ENCODE measurements at places on chromosomes 7 and 10.

DNA sequence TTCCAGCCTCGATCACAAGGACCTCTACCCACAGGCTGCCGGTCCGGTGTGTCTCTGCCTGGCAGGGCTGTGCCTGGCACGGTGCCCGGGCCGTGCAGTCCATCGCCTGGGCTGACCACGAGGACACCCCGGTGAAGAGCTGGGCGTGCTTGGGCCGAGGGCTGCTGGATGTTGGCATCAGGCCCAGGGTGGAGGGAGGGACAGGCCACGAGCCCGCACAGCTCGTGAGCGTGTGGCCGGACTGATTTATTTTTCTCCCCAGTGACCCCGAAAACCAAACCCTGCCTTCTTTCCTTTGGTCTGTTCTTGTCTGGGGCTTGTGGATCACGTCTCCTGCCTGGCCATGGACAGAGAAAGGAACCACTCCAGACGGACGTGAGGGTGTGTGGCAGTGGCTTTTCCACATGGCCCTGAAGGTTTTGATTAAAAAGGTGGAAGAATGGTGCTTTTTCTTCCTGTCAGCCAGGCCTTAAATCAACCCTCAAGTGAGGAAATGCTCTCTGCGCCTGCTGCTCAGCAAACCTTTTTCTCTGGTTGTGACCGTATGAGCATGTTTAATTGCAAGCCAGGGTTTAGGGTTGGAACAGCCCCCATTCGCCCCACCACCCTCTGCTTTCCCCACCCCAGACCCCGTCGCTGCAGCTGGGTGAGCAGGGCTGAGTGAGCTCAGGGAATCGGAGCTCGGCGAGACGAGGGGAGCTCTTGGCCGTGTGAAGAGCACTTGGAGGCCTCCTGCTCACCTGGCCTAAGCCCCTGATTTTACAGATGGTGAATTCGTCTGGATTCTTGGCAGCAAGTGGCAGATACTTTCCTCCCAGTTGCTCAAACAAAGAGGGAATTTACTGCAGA is 130.1 kb downstream of the RGS10 start:
- no peak for DNase-seq

DNA sequence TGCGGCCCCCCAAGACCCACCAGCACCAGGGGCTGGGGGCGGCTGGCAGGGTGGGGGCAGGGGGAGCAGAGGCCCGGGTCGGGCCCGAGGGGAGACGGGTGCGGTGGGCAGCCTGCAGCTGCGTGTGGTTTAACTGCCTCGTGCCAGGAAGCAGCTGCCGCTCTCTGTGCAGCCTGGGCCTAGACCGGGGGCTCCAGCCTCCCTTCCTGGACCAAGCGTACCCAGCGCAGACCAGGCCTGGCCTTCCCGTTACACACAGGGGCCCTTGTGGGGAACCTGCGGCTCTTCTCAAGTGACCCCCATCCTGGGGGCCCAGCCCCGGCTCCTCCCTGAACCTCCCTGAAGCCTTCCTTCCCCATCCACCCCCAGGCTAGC is 6.6 kb upstream of the INTS1 start:
- no peak for DNase-seq

DNA sequence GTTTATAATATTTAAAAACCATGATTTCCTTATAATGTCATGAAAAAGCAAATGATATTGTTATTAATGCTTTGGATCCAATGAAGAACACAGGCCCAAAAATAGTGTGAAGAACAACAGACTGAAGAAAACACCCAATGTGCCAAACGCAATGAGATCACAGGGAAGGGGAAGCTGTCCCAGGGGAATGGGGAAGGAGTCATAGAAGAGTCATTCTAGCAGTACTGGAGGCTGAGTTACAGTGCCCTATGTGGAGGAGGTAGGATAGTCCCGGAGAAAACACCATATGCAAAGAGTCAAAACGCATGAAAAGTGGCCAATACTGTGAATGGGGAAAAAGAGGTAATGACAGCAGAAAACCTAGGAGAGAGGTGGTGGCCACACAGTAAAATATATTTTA is 50.9 kb downstream of the TPK1 start:
- no peak for DNase-seq

DNA sequence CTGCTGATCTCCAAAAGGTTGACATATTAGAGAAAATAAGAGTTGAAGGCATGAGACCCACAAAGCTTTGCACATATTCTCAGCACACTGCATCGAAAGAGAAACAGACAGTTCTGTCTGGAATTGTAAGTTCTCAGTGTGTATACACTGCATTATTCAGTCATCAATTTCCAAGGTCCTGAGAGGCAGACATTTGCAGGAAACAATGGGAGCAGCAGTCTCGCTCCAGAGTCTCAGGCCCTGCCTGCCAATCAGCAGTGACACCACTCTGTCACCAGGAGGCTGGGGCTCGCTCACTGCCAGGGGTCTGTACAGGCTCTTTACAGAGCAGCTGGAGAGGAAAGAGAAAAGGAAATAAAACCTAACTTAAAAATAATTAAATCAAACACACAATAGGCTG is 36.3 kb downstream of the JAZF1 start:
- DNase-seq = no peak

- DNase-seq = no peak
Observed at GRCh38 chr10:48330269-48330668, 23.8 kb downstream of the MAPK8 start.

DNA sequence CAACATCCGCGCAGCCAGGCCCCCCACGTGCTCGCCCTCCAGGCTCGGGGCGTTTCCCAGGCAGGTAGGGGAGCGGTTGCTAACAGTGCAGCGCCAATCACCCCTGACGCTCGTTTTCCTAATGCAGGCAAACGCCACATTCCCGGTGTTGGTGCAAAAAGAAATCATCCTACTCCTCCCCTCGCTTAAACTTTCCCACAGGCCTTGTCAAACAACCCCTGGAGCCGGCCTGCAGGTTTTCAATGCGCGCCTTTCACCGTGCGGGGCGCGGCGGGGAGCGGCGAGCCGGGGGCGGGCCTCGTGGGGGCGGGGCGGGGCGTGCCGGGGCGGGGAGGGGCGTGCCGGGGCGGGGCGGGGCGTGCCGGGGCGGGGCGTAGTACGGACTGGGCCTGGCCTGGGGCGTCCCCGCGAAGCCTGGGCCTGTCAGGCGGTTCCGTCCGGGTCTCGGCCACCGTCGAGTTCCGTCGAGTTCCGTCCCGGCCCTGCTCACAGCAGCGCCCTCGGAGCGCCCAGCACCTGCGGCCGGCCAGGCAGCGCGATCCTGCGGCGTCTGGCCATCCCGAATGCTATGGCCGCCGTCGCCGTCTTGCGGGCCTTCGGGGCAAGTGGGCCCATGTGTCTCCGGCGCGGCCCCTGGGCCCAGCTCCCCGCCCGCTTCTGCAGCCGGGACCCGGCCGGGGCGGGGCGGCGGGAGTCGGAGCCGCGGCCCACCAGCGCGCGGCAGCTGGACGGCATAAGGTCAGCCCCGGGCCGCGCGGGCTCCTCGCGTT is at the start of gene ECHDC3:
Gene ECHDC3, plus strand, starts transcription at position 374 of the 770 bp plus-strand sequence. Its CDS starts 195 bp downstream, at position 569.
- DNase-seq = peak; percentile 12

DNA sequence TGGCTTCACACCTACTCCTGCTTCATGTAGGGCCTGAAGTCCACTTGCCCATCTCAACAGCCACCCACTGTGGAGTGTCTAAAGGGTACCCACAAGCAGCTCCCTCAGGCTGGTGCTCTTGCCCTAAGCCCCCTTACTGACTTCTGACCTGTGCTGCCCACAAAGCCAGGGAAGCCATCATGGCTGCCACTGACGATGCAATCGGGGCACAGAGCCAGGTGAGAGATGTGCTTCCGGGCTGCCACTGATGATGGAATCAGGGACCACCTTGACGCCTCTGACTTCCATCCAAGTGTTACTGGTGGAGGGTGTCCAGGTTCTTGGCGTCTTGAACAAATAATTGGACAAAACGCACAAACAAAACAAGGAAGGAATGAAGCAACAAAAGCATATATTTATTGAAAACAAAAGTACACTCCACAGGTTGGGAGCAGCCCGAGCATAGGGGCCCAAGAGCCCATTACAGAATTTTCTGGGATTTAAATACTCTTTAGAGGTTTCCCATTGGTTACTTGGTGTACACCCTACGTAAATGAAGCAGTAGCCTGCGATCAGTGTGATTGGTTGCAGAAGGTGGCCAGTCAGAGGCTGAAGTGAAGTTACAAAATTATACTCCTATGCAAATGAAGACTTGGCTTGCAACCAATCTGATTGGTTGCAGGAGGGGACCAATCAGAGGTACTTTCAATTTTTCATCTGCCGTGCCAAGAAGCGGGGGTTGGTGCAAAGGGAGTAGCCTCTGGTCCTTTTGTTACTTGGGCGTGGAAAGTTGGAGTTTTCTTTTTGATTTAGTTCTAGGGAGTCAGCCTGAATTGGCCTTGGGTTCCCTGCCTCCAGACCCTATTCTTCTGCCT is 4.5 kb downstream of the CPA2 start:
- DNase-seq = no peak

- DNase-seq = no peak
Observed at GRCh38 chr7:123719197-123719721, 29.5 kb downstream of the WASL start.

DNA sequence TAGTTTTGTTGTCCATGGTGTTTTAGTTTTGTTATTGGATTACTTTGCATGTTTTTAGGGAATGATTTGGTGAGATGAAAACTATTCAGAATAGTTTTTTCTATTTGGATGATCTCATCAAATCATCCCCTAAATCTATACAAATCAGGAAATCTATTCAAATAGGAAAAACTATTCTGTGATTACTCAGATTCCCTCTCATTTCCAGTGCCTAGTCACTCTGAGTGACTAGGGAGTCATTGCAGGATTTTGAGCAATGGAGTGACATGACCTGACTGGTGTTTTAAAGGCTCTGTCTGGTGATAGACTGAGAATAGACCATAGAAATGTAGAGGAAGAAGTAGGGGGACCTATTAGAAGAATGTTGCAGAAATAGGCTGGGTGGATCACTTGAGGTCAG is 72.4 kb downstream of the TPST1 start:
- DNase-seq = no peak

GRCh38 chr10:92619368-92619767 is 26.4 kb downstream of the KIF11 start:
- no peak for DNase-seq

GRCh38 chr10:116828116-116828515 is 21.2 kb upstream of the ENO4 start:
- DNase-seq = no peak

GRCh38 chr7:70614237-70615045 is 517.5 kb upstream of the GALNT17 start:
- DNase-seq = no peak

DNA sequence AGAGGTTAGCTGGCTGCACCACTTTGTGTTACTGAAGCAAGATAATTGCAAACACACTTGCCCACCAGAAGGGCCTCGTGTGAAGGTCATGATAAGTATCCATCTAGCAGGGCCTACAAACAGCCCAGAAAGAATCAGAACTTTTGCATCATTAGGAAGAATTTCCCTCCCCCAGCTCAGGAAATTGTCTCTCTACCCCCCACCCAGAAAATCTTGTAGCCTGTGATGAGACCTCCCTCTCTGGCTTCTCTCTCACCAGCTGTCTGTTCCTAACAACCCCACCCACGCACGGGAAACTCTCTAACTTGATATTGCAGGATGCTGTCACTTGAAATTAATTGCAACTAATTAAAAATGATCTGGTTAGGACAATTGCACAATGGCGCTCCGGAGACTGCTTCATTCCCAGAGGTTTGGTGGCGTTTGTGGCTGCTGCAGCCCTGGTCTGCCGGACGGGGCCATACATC is 34.5 kb downstream of the ZNF503 start:
- DNase-seq = no peak

- no peak for DNase-seq
Observed at GRCh38 chr7:69193061-69193460, 405.2 kb upstream of the AUTS2 start.
